Caki2 (cell line): ENCODE measurements at places on chromosomes 7 and 10.

GRCh38 chr7:110373416-110373815, 717.5 kb upstream of the LRRN3 start:
- peak; percentile 84 for DNase-seq

DNA sequence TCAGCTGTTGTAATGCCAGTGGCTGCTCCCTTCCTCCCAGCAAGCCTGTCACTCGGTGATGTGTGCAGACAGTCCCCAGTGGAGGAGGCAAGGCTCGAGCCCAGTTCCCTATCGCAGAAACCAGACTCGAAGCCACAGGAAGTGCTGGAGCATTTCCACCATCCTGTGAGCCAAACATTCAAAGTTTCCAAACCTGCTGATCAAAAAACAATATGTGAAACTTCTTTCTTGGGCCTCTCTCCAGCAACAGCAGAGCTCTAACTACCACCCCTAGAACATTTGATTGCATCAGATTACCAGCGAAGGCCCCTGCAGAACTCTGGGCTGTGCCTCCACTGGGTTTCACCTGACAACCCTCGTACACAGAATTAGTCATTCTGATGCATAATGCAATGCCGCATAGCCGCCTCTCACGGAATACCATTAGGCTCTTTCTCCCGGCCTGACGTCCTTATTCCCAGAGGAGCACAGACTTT, 94.0 kb downstream of the ELMO1 start:
- DNase-seq = no peak

- DNase-seq = no peak
Observed at GRCh38 chr10:120578890-120579289, 121.9 kb downstream of the PLPP4 start.

- DNase-seq = peak; percentile 38
Observed at GRCh38 chr10:978826-979421, 9.3 kb upstream of the GTPBP4 start.

DNA sequence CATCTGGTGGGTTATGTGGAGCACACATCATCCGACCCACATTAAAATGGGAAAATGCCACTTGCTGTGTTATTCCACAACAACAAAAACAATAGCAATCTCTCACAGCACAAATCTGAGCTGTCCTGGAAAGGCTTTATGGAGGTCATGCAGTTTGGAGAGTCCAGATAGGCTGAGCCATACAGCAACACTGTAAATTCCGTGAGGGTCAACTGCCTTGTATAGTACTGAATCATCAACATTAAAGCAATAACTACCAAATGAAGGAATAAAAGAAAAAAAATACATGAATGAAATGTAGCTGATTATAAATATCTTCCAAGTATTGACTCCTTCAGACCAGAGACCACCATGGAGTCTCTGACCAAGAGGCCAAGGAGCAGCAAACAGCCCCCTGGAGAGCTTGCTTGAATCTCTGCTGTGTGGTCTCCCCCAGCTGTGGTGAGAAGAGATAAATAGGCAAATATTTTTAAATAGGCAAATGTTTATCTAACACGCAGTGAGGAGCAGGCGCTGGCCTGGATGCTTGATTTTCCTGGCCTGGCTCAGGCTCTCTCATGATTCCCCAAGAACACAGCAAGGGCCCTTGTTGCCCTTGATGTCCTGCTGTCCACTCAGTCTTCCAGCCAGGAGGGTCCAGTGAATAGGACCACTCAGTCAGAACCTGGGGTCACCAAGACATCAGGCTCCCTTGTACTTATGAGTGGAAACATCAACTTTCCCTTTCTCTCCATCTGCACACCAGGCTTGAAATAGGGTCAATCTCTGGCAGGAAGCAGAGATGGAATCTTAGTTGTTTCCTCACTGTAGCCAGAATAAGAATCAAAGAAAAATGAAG, 1021.3 kb downstream of the XPNPEP1 start:
- no peak for DNase-seq

DNA sequence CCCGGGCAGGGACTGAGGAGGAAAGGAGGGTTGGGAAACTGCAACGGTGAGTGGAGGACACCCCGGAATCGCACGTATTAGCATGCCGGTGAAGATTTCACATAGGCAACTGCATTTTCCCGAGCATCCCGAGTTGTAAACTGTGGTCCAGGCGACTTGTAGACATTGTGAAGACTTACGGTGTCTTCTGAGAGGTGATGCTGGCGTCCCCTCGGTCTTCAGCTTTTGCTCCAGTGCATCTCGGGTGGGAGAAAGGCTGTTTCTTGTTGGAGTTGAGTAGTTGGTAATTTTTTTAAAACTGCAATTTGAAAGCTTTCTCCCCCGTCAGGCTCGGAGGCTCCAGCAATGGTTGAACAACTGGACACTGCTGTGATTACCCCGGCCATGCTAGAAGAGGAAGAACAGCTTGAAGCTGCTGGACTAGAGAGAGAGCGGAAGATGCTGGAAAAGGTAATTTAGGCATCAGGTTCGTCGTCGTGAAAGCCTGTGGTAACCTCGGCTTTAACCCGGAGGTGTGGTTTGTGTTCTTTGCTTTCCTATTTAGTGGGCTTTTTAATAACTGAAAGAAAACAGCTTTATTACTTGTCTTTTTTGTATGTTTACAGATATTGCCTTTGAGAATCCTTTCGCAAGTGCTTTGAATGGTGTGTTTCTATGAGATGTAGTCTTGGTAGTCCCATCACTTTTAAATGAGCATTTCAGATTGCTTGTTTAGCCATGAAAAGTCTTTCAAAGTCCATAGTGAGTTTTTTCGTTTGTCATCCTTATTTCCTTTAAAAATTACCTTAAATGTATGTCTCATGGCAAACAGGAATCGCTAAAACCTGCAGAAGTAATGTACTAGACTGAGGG, 687 bp downstream of the HELLS start:
- peak; percentile 19 for DNase-seq

- DNase-seq = no peak
Observed at GRCh38 chr7:126303926-126304325, 948.8 kb downstream of the GRM8 start.

DNA sequence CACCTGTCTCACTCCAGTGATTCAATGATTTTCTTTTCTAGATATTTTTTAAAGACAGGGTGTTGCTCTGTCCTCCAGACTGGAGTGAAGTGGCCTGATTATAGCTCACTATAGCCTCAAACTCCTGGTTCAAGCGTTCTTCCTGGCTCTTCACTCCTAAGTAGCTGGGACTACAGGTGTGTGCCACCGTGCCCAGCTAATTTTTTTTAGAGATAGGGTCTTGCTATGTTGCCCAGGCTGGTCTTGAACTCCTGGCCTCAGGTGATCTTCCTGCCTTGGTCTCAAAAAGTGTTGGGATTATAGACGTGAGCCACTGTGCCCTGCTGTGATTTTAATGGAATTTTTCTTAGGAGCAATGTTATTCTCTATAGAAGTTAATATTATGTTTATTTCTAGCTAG, 14.1 kb downstream of the NUP205 start:
- DNase-seq = no peak

GRCh38 chr7:113004726-113005454, 81.7 kb downstream of the GPR85 start:
- DNase-seq = no peak

GRCh38 chr7:28641752-28642545, 229.6 kb downstream of the CREB5 start:
- DNase-seq = no peak

GRCh38 chr7:64881461-64882287, 21.4 kb upstream of the ZNF273 start:
- DNase-seq = no peak
